NCI-H1417 treated with DMSO at 0.1 percent for 48 hours (cell line): ENCODE measurements at places on chromosomes 12 and 14.

DNA sequence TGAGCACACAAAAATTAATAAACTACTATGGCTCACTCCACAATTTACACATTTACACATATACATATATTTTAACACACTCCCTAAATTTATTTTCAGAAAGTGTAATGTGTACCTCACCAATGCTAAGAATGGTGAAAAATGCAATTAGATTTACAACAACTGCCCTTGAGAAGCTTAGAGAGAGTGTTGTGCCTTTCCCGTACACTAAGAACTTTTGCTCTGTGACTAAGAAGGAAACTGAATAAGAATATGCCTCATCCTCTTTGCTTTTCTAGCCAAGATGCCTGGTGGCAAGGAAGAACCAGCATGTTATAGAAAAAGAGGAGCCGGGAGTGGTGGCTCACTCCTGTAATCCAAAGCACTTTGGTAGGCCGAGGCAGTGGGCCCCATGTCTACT lies 62.3 kb downstream of the SINHCAF start:
- DNase-seq: no peak

DNA sequence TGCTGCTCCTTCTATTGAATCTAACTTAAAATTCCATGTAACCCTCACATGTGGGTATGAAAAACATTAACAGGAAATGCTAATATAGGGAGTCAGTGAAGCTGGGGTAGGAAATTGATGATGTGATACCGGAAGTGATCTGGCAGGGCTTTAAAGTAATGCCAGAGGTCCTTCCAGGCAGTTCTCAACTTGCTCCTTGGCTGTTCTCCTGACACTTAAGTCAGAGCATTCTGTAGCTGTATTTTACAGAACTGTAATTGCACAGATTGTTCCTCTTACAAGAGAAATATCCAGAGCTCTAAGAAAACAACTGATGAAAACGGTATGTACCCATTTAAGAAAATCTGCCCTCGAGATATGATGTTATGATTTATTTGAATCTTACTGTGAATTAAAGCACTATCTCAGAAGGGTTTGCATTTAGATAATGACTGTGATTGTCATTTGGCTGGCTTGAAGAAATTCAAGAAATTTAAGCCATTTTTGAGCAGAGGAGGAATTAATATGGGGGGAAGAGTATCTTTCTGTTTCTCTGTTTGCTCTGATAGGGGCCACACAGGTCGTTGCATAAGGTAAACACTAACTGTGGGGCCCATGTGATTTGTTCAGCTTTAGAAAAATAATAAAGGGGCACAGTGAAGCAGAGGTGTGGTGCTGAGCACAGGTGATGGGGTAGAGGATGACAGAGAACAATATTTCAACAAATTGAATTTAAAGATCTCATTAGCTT lies 88.4 kb downstream of the BBS10 start:
- DNase-seq: no peak

GRCh38 chr14:105249182-105250007 lies 1.1 kb downstream of the BTBD6 start:
- no peak for DNase-seq

DNA sequence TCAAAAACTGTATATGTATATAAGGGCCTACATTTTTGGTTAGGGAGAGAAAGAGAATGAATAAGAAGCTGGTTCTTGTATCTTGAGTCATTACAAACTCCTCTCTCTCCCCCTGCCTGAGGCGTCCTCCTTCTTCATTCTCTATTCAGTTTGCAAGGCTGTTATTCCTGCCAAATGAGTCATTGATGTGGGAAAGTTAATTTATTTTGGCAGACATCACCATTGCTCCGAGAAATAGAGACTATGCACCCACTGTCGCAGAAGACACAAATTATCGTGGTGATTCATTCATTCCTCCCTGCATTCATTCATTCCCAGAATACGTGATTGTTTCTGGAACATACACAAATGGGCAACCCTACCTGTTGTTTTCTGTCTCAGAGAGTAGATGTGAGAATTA lies 112.5 kb upstream of the MED13L start:
- no peak for DNase-seq

GRCh38 chr14:67265131-67265530 lies 23.9 kb downstream of the PALS1 start:
- no peak for DNase-seq

DNA sequence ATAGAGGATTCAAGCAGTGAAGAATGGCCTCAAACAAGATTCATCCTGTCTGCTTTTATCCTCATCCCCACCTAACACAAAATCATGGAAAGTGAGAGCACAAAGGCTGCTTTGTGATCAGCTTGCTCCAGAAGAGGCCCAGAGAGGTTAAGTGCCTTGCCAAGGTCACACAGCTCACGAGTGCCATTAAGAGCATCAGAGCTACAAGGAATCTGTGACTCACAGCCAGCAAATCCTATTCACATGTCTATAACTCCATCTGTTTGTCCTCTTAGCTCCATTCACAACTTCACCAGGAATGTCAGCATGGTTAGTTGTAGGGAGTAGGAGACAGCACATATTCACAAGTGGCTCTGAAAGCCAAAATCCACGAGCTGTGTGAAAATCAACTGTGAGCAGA lies 79.8 kb downstream of the TTC9 start:
- no peak for DNase-seq

DNA sequence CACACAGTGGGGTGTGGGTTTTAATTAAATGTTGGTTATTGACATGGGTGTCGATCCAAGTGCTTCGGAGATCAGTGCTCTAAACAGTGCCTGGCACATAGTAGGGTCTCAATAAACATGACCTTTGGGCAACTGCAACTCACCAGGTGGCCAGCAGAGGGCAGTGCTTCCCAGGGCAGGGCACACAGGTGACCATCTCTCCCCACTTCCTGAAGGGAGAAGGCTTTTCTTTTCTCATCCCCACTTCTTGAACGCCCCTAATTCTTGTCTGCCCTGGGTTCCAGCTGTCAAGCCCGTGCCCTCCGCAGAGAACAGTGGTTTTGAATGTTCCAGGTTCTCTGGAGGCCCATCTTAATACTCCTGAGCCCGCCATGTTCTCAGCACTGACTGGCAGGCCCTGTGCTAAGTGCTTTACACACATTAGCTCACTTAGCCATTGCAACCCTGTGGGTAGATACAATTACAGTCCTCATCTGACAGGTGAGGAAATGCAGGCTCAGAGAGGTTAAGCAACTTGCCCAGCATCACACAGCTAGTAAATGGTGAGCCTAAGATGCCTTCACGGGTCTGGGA lies 16.3 kb downstream of the RAPGEF3 start:
- no peak for DNase-seq

DNA sequence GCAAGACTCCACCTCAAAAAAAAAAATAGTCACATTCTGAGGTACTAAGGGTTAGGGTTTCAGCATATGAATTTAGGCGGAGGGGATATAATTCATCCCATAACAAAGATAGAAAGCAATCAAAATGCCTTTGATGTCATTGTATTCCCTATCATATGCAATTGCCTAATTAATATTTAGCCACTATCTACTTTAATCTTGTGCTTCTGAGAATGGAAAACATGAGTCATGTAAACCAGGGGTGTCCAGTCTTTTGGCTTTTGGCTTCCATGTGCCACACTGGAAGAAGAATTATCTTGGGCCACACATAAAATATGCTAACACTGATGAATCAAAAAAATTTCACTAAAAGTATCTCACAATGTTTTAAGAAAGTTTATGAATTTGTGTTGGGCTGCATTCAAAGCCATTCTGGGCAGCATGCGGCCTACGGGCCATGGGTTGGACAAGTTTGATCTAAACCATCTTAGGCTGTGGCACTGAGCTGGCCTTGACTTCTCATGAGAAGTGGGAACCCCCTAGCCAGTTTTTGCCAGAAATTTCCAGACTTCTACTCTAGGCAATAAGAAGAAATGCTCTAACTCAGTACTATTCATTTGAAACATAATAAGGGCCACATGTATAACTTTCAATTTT lies 219.8 kb downstream of the PTPRO start:
- no peak for DNase-seq

DNA sequence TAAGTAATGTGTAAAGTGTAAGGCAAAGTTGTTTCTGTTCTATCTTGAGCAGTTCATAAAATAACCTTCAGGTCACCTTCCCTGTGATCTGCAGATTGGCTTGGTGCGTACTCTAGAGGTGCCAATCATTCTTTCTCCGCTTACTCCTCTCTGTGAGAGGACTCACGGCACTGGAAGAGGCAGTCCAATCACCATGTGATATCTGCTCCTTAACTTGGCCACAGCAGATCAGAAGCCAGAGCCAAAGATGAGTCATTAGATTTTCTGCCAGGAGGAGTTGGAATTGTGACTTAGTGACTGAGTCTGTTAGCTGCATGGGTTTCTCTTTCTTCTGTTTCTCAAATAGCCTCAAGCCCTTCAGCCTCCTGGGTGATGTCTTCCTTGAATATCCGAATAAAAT lies 165.5 kb downstream of the SLC41A2 start:
- no peak for DNase-seq

DNA sequence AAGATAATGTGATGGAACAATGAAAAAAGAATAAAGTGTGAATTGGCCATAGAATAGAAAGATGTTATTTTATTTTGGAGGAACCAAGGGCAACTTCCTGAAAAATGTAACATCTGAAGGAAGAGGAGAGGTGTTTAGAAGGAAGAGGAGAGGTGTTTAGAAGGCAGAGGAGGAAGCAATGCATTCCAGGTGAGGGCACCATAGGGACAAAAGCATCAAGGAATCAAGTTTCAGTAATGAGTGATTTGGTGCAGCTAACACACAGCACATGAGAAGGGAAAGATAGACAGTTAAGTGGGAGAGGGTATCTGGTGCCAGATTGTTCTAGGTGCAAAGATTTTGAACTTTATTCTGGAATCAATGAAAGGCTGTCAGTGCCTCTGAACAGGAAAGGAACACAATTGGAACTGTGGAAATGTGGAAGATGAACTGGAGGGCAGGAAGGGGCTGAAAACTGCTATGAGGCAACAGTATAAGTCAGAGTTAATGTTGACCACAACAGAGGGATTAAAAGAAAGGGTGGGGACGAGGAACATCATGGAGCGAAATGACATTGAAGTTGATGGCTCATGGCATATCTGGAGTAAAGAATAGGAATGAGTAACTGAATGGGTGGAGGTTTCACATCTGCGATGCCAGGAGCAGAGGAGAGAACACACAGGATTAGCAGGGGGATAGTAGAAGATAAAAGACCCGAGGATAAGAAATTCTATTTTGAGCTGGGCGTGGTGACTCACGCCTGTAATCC lies 326.6 kb downstream of the LRIG3 start:
- DNase-seq: no peak

GRCh38 chr12:103748875-103749274 lies 92.2 kb downstream of the NT5DC3 start:
- DNase-seq: no peak

DNA sequence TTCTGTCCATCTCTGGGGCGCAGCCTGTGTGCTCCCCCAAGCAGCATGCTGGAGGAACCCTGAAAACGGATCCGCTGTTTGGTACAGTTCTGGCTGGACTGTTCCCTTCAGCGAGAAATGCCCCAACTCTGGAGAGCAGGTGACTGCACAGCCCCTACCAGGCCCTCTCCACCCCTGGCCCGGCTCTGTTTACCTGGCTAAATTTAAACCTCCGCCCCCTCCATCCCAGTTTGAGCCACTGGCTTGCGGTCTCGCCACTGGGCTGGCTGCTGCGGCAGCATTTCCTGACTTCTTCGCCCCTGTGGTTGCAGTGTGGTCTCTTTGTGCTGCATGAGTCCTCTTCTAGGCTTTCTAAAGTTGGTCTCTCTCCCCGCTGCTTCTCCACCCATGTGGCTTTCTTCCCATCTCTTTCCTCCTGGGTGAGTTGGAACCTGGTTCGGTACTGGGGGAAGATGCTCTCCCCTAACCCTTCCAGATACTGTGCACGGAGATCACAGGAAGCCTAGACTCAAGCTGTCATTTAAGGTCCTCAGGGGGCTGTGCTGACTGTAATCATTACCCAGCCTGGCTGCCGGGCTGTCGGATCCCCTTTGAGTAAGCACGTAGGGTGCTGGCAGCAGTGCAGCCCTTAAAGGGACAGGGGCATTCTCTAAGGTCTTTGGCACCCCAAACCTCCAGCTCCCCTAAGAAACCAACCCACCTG lies 60.6 kb downstream of the FBXL14 start:
- no peak for DNase-seq

- no peak for DNase-seq
Measured at GRCh38 chr12:6158255-6158654, 33.8 kb upstream of the VWF start.

- no peak for DNase-seq
Measured at GRCh38 chr14:22848351-22849164, 12.2 kb downstream of the MMP14 start.

DNA sequence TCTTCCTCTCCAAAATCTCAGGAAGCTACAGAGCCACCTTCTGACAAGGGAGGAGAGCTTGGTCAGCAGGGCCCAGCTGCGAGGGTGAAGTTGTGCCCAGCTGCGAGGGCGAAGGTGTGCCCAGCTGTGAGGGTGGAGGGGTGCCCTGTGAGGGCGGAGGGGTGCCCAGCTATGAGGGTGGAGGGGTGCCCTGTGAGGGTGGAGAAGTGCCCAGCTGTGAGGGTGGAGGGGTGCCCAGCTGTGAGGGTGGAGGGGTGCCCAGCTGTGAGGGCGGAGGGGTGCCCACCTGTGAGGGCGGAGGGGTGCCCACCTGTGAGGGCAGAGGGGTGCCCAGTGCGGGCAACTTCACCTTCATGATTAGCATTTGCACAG lies 20.4 kb upstream of the TTC7B start:
- no peak for DNase-seq

GRCh38 chr12:85179680-85180270 lies 100.2 kb upstream of the ALX1 start:
- no peak for DNase-seq

GRCh38 chr12:19547271-19547671 lies 108.0 kb downstream of the AEBP2 start:
- DNase-seq: no peak

DNA sequence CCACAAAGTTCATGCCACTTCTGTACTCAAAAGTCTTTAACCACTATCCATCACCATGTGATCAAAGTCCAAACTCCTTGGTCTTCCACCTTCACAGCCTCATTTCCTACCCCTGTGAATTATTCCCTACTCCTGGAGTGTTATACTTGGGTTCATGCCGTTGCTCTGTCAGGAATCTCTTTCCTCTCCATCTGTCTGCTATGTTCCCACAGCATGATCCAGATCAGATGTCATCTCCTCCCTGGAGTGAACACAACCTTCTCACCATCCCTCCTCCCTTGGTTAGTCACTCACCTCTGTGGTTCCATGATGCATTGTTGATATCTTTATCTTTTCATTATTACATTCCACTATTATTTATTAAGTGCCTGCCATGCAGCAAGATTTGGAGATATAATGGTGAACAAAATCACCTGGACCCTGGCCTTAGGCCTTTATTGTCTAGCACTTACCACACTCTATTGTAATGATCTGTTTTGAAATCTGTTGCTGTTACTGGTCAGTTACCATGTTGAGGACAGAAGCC lies 22.4 kb downstream of the LACRT start:
- no peak for DNase-seq

DNA sequence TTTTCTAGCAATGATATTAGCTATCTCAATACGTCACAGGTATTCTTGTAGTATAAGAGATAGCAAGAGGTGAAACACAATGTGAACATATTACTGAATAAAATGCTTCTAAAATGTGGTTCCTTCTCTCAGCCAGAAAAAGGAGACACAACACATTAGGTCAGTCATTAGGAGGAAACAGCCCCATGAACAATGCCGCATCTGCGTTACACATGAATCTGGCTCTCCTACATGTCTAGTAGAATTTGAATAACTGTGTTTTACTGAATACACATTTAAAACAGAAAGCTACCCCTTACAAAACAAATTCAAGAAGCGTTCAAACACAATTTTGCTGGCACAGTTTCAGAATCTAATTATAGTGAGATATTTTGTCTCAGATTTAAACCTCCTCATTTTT lies 51.6 kb downstream of the EFCAB11 start:
- DNase-seq: no peak

- no peak for DNase-seq
Measured at GRCh38 chr12:78530100-78530765, 334.3 kb upstream of the SYT1 start.
